ENCODE measurements at places on chromosomes 1 and 21. TPM values are rescaled to one million over a fixed set of nuclear protein-coding genes. Genes with fewer than 3 reads are reported as not detected.

GRCh38 chr1:234854645-234855039 is 244.7 kb upstream of the IRF2BP2 start:
- no peaks in the 10 kb centered on the region for H3K36me3 ChIP-seq
- H3K27me3 ChIP-seq: no peaks in the 10 kb centered on the region
- H3K27ac ChIP-seq: no peak overlapping the region
- no peak for DNase-seq
- H3K4me3 ChIP-seq: no peak overlapping the region
- no peaks in the 10 kb centered on the region for H3K4me1 ChIP-seq

- peaks cover 6% of the 10 kb centered on the region for H3K4me1 ChIP-seq
- H3K27ac ChIP-seq: no peak overlapping the region
- H3K36me3 ChIP-seq: no peaks in the 10 kb centered on the region
- H3K4me3 ChIP-seq: no peak overlapping the region
Observed at GRCh38 chr1:94863919-94864318, 43.8 kb downstream of the SLC44A3 start.

GRCh38 chr1:68016381-68016780 is 34.0 kb downstream of the DIRAS3 start:
- no peak overlapping the region for H3K27ac ChIP-seq
- no peaks in the 10 kb centered on the region for H3K27me3 ChIP-seq
- H3K4me1 ChIP-seq: no peaks in the 10 kb centered on the region
- no peaks in the 10 kb centered on the region for H3K36me3 ChIP-seq
- DNase-seq: no peak

- peak; percentile 90 for DNase-seq
- H3K4me1 ChIP-seq: no peaks in the 10 kb centered on the region
- H3K27me3 ChIP-seq: no peaks in the 10 kb centered on the region
- no peak overlapping the region for H3K4me3 ChIP-seq
Observed at GRCh38 chr1:20574686-20575540, 14.0 kb upstream of the CDA start.

- H3K27me3 ChIP-seq: no peaks in the 10 kb centered on the region
- no peak overlapping the region for H3K4me3 ChIP-seq
- no peaks in the 10 kb centered on the region for H3K36me3 ChIP-seq
- H3K4me1 ChIP-seq: peaks cover 3% of the 10 kb centered on the region
- no peak overlapping the region for H3K27ac ChIP-seq
- no peak for DNase-seq
Observed at GRCh38 chr1:185435696-185436379, 118.8 kb upstream of the IVNS1ABP start.

CDCA8 gene
- total RNA-seq: 64.7 TPM

LCE1D gene
- not detected for total RNA-seq

IL10 gene
- total RNA-seq: not detected

LCE1F gene
- not detected for total RNA-seq
